ENCODE measurements at places on chromosomes 7 and 10.

- DNase-seq, result no peak
- peaks cover 8% of the 10 kb centered on the region for H3K4me1 ChIP-seq
- no peak overlapping the region for H3K27ac ChIP-seq
- H3K4me3 ChIP-seq, result no peak overlapping the region
- H3K27me3 ChIP-seq, result no peaks in the 10 kb centered on the region
- no peaks in the 10 kb centered on the region for H3K36me3 ChIP-seq
Measured at GRCh38 chr7:51033727-51034520, 251.2 kb upstream of the GRB10 start.

DNA sequence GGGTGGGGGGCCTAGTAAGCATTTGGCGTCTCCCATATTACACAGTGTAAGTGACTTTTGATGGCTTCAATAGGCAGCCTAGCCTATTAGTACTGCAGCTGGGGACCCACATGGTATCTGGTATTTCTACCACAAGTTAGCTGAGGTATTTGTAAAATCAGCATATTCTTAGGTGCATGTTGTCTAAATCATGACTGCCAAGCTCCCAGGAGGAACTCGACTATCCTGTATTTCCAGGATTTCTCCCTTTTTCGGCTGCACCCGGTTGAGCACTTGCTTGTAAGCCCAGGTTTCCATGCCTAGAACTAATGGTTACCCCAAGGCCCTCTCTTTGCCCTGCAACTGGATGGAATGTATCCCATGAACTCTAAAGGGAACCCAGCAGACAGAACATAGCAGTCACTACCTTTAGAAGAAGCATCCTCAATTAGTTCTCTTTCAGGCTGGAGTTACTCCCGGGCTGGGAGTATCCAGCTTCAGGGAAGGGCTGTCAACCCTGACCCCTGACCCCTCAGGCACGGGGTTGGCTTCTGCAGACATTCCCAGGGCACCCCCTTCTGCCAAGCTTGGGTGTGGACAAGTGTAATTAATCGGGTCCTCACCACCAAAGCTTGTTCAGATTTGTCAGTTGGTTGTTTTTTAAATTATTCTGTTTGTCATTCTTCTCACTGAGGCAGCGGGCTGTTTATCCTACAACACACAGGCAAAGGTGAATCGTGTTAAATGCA, 90.3 kb upstream of the PARD3 start:
- H3K4me1 ChIP-seq, result peaks cover 21% of the 10 kb centered on the region
- DNase-seq, result no peak
- H3K4me3 ChIP-seq, result no peak overlapping the region
- H3K27ac ChIP-seq, result peak overlapping the region; percentile 4

DNA sequence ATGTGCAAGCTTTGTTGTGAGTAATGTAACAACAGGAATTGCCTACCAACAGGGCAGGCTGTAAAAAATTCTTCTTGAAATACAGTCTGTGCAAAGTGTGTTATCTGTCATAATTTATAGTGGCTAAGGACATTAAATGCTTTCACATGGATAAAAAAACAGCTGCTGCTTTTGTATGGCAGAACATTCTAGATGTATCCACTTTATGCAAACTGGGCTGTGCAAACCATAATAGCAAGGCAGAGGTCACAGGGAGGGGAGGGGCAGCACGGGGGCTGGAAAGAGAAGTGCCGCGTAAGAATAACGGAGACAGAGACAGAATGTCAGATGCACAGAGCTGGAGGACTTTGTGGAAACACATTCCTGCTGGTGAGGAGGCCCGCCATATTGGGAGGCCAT, 86.1 kb downstream of the VOPP1 start:
- peaks cover 14% of the 10 kb centered on the region for H3K36me3 ChIP-seq
- H3K27ac ChIP-seq, result no peak overlapping the region
- H3K4me3 ChIP-seq, result no peak overlapping the region
- DNase-seq, result no peak

DNA sequence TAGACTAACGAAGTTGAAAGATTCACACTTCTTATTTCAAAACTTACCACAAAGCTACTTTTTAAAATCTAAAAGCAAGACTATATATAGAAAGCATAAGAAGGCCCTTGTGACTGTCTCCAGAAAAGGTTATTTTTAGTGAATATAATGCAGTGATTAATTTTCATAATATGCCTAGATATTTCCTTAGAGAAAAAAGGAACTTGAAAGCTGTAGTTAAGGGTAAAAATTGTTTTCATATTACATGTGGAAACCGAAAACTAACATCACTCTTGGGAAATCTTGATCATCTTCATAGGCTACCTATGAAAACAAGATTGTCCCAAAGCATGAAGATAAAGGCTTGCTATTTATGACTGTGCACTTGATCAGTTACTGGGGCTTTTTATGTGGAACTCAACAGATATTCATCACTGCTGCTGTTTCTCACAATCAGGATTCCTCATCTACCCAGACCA, 223.2 kb downstream of the SH2D4B start:
- H3K27me3 ChIP-seq, result no peaks in the 10 kb centered on the region
- no peak for DNase-seq
- H3K36me3 ChIP-seq, result no peaks in the 10 kb centered on the region
- H3K4me1 ChIP-seq, result no peaks in the 10 kb centered on the region
- H3K4me3 ChIP-seq, result no peak overlapping the region

- peak overlapping the region; percentile 47 for H3K4me3 ChIP-seq
- peaks cover 28% of the 10 kb centered on the region for H3K4me1 ChIP-seq
- peaks cover 36% of the 10 kb centered on the region for H3K27me3 ChIP-seq
- H3K36me3 ChIP-seq, result no peaks in the 10 kb centered on the region
- H3K27ac ChIP-seq, result no peak overlapping the region
Measured at GRCh38 chr7:155454183-155455112, 3.5 kb upstream of the EN2 start.

- H3K27ac ChIP-seq, result peak overlapping the region; percentile 90
- H3K4me3 ChIP-seq, result no peak overlapping the region
- peak; percentile 24 for DNase-seq
Measured at GRCh38 chr7:53191836-53192443, 156.5 kb downstream of the POM121L12 start.

- DNase-seq, result no peak
- H3K4me3 ChIP-seq, result no peak overlapping the region
- H3K27me3 ChIP-seq, result peaks cover 4% of the 10 kb centered on the region
- no peak overlapping the region for H3K27ac ChIP-seq
- peaks cover 3% of the 10 kb centered on the region for H3K4me1 ChIP-seq
Measured at GRCh38 chr7:99016196-99016595, 127.7 kb downstream of the SMURF1 start.

DNA sequence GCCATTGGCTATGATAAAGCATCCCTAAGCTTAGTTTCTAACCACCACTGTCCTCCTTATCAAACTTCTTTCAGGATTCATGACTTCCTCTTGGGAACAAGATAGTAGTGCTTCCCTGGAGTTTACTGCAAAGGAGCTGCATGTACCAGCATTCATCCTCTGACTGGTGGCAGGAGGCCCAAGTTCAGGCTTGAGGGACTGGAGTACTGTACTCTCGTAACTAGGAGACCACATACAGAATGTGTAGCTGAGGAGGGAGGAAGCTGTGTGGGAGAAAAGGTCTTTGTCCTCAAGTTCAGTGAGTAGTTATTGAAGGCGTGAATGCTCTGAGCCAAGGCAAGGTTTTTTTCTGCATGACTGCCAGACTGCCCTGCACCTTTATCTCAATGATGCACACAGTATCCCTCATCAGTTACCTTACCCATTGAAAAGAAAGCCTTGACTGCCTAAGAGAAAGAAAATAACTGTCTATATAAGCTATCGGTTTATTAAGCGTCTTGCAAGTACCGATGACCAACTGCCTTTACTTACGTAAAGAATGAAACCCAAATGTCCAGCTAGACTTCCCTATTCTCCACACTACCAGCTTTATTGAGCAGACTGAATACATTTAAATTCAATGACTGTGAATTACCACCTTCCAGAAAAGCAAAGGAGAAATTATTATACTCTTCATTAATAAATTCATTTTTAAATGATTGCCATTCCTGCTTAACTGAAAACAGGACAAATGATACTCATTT, 12.8 kb downstream of the SCRN1 start:
- H3K36me3 ChIP-seq, result no peaks in the 10 kb centered on the region
- no peak for DNase-seq
- no peak overlapping the region for H3K4me3 ChIP-seq
- H3K27me3 ChIP-seq, result no peaks in the 10 kb centered on the region
- H3K27ac ChIP-seq, result no peak overlapping the region
- H3K4me1 ChIP-seq, result peaks cover 13% of the 10 kb centered on the region

Data from endothelial cell (in vitro differentiated cells).